Pancreas (tissue), 10 donors: ENCODE measurements at places on chromosomes 4 and X. TPM values are rescaled to one million over a fixed set of nuclear protein-coding genes. Genes with fewer than 3 reads are reported as not detected.

DNA sequence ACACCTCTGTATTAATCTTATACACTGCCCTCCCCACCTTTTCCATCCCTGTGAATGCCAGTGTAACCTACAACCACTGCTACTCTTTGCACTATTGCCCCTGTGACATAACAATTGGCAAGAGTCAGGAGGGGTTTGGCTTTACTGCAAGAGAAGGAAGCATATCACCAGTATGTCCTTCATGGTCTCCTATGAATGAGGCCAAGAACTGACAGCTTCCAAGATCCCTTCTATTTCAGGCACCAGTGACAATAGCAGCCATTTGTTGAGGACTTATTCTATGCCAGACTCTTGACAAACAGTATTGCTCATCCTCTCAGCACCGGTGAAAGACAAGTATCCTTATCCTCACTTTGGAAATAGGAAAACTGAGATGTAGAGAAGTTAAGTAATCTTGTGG is 363.9 kb downstream of the MID1IP1 start:
- no peak for DNase-seq
- H3K27me3 ChIP-seq: peaks cover 5% of the 10 kb centered on the region

DNA sequence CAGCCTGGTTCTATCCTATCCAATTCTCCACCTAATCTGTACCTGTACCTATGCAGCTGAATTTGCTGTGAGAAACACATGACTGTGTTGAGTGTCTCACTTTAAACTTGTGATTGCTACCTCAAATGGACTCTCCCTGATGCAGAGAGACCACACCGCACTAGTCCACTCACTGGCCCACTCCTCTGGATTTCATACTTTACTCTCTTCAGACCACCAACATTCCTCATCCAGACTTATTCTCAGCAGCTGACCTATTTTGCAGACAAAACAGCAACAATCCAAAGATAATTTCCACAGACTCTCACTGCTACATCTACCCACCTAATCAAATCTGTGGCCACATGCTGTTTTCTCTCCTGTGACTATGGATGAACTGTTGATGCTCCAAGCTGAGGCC is 45.2 kb downstream of the ACSL4 start:
- no peak for DNase-seq
- H3K27me3 ChIP-seq: no peaks in the 10 kb centered on the region
- H3K27ac ChIP-seq: no peak overlapping the region
- no peaks in the 10 kb centered on the region for H3K4me1 ChIP-seq
- no peak overlapping the region for H3K4me3 ChIP-seq
- H3K36me3 ChIP-seq: no peaks in the 10 kb centered on the region

BEX2 gene
- 13.1 TPM for total RNA-seq

GRCh38 chr4:139083607-139083955 is 68.0 kb downstream of the NOCT start:
- peaks cover 10% of the 10 kb centered on the region for H3K4me1 ChIP-seq
- peak overlapping the region; percentile 79 for H3K4me3 ChIP-seq
- H3K27me3 ChIP-seq: no peaks in the 10 kb centered on the region
- H3K36me3 ChIP-seq: no peaks in the 10 kb centered on the region

QDPR gene
- 11.4 TPM for total RNA-seq
